IPS DF 6.9 (cell line): ENCODE measurements at places on chromosomes 12 and 14.

GRCh38 chr14:79576424-79576823 lies 634.9 kb downstream of the DIO2 start:
- 0 out of 2 replicates have a peak, but pooled peaks cover 1% of the 10 kb centered on the region for H3K4me1 ChIP-seq
- H3K4me3 ChIP-seq = no peak overlapping the region
- no peak overlapping the region for H3K27ac ChIP-seq
- no peaks in the 10 kb centered on the region for H3K27me3 ChIP-seq
- DNase-seq = no peak

DNA sequence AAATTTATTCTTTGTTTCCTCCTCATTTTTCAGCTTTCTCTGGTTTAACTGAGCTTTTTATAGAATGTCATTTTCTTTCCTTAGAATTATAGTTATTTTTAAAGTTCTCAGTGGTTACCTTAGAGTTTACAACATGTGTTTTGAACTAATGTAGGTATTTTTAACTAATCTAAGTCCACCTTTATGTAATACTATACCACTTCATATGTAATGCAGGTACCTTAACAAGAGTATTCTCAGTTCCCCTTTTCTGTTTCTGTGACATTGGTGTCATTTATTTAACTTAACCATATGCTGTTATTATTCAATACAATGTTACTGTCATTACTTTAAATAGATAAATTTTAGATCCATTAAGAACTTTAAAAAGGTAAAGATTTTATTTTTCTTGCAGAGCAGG lies 30.3 kb upstream of the KCNC2 start:
- no peak overlapping the region for H3K27ac ChIP-seq
- H3K4me1 ChIP-seq = no peaks in the 10 kb centered on the region
- no peak for DNase-seq
- H3K4me3 ChIP-seq = no peak overlapping the region
- no peaks in the 10 kb centered on the region for H3K36me3 ChIP-seq
- no peaks in the 10 kb centered on the region for H3K27me3 ChIP-seq

DNA sequence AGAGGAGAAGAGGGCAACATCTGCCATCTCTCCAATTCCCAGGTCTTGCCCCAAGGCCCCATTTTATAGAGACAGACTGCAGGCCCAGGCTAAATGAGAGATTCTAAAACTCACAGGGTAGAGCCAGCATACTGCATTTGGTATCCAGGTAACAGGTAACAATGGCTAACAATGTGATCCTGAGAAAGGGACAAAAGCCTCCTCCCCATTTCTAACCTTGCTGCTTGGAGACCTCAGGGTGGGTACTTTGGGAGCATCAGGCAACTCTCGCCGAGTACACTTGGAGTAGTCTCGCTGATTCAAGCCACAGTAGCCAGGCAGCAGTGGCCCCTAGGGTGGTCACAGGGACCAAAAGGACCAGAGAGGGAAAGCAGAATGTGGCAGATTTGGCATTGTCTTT lies 162.6 kb upstream of the PLEKHA5 start:
- H3K36me3 ChIP-seq = no peaks in the 10 kb centered on the region
- peaks cover 6% of the 10 kb centered on the region; the same call in 1 of the 2 replicates for H3K4me1 ChIP-seq
- no peak overlapping the region for H3K27ac ChIP-seq
- no peaks in the 10 kb centered on the region for H3K27me3 ChIP-seq

DNA sequence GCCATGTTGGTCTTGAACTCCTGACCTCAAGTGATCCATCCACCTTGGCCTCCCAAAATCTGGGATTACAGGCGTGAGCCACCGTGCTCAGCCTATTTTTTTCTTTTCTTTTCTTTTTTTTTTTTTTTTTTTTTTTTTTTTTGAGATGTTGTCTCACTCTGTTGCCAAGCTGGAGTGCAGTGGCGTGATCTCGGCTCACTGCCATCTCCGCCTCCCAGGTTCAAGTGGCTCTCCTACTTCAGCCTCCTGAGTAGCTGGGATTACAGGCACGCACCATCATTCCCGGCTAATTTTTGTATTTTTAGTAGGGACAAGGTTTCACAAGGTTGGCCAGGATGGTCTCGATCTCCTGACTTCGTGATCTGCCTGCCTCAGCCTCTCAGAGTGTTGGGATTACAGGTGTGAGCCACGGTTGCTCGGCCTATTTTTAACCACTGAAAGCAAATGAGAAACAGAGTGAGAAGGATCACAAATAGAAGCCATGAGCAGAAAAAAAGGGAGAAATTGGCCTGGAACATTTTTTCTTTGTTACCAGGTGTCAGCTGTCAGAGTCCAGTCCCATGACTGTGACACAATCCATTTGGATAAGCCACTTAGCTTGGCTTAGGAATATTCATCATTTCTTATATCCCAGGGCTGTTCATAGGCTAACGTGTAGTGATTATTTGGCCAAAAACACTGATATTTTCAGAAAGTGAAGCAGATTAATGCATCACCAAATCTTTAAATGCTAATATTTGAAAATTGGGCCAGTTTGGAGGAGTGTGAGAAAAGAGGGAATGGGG lies 7.9 kb upstream of the NFKBIA start:
- H3K27me3 ChIP-seq = no peaks in the 10 kb centered on the region
- no peak overlapping the region for H3K4me3 ChIP-seq
- DNase-seq = no peak
- no peak overlapping the region for H3K27ac ChIP-seq
- no peaks in the 10 kb centered on the region for H3K4me1 ChIP-seq
